Thyroid gland (tissue), 4 donors: ENCODE measurements at places on chromosomes 1 and 21. TPM values are rescaled to one million over a fixed set of nuclear protein-coding genes. Genes with fewer than 3 reads are reported as not detected.

Gene LDLRAD2
- total RNA-seq = not detected

Gene RAB3B
- not detected for total RNA-seq

Gene PIGK
- 23.5 TPM for total RNA-seq

Gene TEX38
- total RNA-seq = not detected

Gene KCNN3
- total RNA-seq = 5.6 TPM

Gene DEPDC1
- not detected for total RNA-seq

Gene PTGFRN
- total RNA-seq = 29.1 TPM

Gene MPL
- 0.22 TPM for total RNA-seq

Gene TMCC2
- total RNA-seq = 3.6 TPM

Gene CMPK1
- total RNA-seq = 147 TPM

Gene HSD3B2
- total RNA-seq = not detected

Gene TSPAN1
- total RNA-seq = 73.9 TPM

Gene TMPRSS15
- total RNA-seq = not detected

Gene SPRR1B
- total RNA-seq = not detected

Gene FCGR2B
- 10.6 TPM for total RNA-seq

Gene SZRD1
- 69.2 TPM for total RNA-seq

Gene FCRL6
- total RNA-seq = 0.71 TPM

Gene NR1I3
- total RNA-seq = not detected

Gene SERINC2
- 28.9 TPM for total RNA-seq

Gene FAM89A
- 8.0 TPM for total RNA-seq

Gene CAMK1G
- not detected for total RNA-seq

Gene FBLIM1
- 24.8 TPM for total RNA-seq

Gene RIMS3
- total RNA-seq = 2.1 TPM

Gene NBPF6
- not detected for total RNA-seq

Gene GPR37L1
- 0.34 TPM for total RNA-seq

Gene TRAF3IP3
- 2.4 TPM for total RNA-seq

Gene SIPA1L2
- 44.9 TPM for total RNA-seq

Gene FAM167B
- total RNA-seq = 3.6 TPM

Gene CD247
- total RNA-seq = 1.3 TPM

Gene DIRAS3
- total RNA-seq = 2.4 TPM

Gene JAM2
- 10.5 TPM for total RNA-seq

Gene F5
- 1.1 TPM for total RNA-seq

Gene FMO3
- total RNA-seq = 0.39 TPM

Gene LAMC2
- total RNA-seq = 25.7 TPM

Gene NBPF19
- total RNA-seq = 18.3 TPM

Gene GJA4
- 11.0 TPM for total RNA-seq

Gene CZIB
- total RNA-seq = 64.6 TPM

Gene NAXE
- total RNA-seq = 102 TPM

Gene MARK1
- total RNA-seq = 21.2 TPM

Gene SNAP47
- 67.0 TPM for total RNA-seq

Gene SRSF10
- total RNA-seq = 164 TPM

Gene AK2
- 278 TPM for total RNA-seq

Gene LIN28A
- not detected for total RNA-seq

Gene ACKR1
- total RNA-seq = 37.4 TPM

Gene TMPRSS2
- total RNA-seq = 16.2 TPM

Gene SUMO3
- 98.0 TPM for total RNA-seq

Gene GBP6
- not detected for total RNA-seq
